ENCODE measurements at places on chromosomes 13 and 19.

DNA sequence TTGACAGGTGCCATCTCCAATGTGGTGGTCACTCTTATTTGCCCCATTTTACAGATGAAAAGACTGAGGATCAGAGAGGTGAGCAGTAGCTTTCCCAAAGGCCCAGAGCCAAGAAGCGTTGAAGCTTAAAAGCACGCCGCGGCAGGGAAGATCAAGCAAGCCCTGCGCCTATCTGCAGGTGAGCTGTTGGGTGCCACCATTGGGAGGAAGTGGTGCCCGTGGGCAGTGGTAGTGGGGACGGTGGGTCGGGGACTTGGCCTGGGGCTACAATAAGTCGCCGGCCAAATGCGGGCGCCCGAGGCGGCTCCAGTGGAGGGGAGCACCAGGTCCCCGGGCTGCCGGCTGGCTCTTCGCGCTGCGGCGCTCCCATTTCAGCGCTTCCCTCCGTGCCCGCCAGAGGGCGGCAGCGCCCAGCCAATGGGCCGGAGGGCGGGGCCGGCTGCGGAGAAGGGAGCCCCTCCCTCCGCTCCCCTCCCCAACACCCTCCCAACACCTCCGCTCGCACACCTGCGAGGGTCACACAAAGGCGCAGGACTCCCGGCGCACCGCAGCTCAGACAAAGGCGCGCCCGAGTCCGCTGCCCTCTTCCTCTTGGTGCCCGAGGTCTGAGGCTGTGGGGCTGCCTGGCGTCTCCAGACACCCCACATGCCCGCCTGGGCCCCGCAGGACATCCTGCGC lies 744 bp upstream of the POU2F2 start:
- peak; percentile 91 for DNase-seq

- no peak for DNase-seq
Observed at GRCh38 chr13:85261757-85262346, 537.4 kb downstream of the SLITRK6 start.

GRCh38 chr13:53788286-53788685 lies 759.7 kb downstream of the OLFM4 start:
- DNase-seq = no peak

DNA sequence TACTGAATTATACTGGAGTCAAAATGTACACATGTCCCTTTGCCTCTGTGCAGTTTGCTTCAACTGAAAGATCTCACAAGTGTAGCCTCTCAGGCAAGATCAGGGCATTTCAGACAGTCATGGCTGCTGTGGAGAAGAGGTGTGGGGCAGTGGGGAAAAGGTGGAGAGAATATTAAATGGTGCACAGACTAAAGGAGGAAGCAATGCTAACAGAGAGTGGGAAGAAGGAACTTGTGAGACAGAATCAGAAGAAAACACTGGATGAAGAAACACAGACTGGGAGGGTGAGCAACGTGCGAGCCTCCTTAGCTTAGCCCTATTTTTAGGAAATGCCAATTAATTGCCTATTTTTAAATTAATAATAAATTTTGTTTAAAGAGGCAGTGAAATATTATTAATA lies 49.6 kb upstream of the RAP2A start:
- DNase-seq = no peak

DNA sequence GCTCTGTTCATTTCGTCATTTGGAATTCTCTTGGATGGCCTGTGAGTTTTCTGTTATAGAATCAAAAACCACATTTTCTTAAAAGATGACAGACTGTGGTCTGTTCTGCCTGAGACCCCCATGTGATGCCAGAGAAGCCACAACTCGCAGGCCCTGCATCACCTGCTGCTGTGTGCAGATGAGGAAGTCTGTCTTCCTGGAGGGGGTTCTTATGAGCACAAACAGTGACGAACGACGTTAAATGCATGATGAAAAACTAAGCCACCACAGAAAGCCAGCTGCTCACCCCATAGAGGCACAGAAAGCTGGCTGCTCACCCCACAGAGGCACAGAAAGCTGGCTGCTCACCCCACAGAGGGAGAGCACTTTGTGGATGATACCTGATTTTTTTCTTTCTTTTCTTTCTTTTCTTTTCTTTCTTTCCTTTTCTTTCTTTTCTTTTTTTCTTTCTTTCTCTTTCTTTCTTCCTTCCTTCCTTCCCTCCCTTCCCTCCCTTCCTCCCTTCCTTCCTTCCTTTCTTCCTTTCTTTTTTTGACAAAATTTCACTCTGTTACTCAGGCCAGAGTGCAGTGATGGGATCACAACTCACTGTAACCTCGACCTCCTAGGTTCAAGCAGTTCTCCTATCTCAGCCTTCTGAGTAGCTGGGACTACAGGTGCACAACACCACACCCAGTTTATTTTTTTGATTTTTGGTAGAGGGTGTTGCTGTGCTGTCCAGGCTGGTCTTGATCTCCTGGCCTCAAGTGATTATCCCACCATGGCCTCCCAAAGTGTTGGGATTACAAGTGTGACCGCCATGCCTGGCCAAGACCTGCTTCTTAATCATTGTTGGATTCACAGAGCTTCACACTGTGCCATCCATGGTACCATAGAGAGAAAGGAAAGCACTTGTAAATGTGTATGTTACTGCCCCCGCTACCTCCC lies 1191.4 kb downstream of the UQCRFS1 start:
- DNase-seq = no peak

DNA sequence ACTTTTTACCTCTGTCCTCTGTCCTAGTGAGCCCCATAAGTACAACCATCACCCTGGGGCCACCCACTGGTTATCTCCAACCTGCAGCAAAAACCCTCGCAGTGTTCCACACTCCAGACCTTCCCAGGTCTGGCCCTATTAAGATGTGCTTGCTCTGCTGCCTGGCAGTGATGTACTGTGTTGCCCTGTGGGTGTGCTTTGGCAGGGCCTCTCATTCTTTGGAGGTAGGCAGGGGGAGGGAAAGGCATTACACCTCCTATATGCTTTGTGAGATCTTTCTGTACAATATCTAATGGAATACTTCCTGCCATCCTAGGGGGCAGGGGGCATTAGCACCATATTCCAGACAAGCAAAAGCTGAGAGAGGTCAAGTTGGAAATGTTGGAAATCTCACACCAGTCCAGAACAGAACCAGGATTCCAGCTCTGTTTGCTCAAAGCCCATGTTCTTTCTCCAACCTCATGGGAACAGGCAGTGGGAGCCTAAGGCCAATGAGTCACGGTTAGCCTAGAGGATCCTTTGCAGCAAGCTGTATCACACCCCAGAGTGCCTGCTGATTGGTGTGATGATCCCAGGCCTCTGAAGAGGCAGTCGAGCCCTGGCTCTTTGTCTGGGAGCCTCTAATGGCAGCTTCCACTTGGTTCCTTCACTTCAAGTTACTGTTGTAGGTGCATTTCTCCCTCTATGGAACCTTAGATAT lies 59.7 kb upstream of the UBL3 start:
- peak; percentile 75 for DNase-seq

DNA sequence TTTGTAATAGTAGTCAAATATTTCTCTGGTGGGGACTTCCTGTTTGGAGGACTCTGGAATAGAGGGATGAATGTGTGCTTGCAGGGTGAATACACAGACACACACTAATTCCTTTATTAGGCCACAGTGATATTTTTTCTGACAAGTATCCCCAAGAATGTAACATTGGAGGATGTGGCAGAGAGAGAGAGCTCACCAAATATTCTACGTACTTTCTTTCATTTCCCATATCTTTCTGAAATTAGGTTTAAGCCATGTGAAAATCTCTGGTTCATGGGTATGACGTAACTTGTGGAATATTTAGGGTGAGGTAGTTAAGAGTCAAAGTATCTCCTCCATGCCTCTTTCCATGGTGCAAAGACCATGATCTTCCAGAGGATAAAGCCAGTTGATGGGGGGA lies 463.4 kb downstream of the DIAPH3 start:
- DNase-seq = no peak

GRCh38 chr19:58170860-58171259 lies 12.0 kb upstream of the ZNF274 start:
- DNase-seq = no peak

DNA sequence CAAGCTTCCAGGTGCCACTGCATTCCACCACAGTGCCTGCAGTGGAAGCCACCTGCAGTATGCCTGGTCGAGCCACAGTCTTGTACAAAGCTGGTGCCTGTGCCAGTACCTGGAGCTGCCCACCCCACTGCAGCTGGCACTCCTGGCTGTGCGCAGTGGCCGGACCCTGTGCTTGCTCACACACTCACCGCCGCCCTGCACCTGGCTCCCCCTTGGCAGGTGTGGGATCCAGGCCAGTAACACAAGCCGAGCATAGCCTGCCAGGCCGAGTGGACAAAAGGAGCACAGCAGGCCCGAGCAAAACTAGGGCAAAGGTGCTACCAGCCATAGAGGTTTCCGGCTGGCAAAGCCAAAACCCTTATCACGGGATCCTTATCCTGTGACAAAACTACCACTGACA lies 18.5 kb downstream of the UGGT2 start:
- no peak for DNase-seq
